T-helper 2 cell (primary cell): ENCODE measurements at places on chromosomes 7 and 10.
A peak's percentile ranks its signal among the peaks of the same experiment; 100 is the strongest.

- no peak for DNase-seq
Measured at GRCh38 chr10:30017556-30017955, 41.8 kb downstream of the JCAD start.

- DNase-seq, result no peak
Measured at GRCh38 chr10:102493771-102494170, 8.7 kb downstream of the ACTR1A start.

DNA sequence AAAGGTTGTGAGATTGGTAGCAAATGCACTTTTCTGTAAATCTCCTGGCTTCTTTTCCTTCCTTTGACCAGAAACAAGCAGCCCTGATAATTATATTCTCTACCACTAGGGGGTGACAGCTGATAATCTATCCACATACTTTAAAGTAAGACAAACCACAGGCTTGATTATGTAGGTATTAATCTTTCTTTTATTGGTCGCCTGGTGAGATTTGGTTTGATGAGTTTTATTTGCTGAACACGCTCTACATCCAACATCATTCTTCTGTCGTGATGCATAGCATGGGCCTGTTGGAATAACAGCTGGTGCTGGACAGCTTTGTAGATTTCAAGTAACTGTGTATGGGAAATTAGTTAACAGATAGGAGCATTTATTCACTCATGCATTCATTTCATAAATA, 63.5 kb downstream of the ZNF365 start:
- peak; percentile 59 for DNase-seq

- DNase-seq, result peak; percentile 45
Measured at GRCh38 chr7:6637544-6638229, 569 bp downstream of the ZNF316 start.

- DNase-seq, result no peak
Measured at GRCh38 chr7:79434867-79435266, 18.6 kb downstream of the MAGI2 start.

DNA sequence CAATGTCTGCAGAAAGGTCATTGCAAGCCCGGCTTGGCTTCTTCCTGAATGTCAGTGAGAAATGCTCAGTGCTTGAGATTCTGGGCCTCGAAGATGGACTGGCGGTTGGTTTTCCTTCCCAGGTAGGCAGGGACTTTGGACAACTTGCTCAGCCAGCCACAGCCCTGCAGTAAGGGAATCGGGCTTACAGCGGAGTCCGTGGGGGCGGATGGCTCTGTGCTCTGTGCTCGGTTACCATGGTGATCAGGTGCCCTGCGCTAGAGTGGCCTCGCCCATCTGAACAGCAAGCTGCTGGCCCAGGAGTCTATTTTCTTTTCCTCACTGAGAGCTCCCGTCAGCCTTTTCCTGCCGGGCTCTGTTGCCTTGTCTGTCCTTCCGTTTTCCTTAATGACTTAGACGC, 77.8 kb upstream of the SH2B2 start:
- no peak for DNase-seq

- no peak for DNase-seq
Measured at GRCh38 chr7:42065942-42066341, 171.1 kb downstream of the GLI3 start.

GRCh38 chr10:13308096-13308495, 8.2 kb upstream of the PHYH start:
- DNase-seq, result no peak

DNA sequence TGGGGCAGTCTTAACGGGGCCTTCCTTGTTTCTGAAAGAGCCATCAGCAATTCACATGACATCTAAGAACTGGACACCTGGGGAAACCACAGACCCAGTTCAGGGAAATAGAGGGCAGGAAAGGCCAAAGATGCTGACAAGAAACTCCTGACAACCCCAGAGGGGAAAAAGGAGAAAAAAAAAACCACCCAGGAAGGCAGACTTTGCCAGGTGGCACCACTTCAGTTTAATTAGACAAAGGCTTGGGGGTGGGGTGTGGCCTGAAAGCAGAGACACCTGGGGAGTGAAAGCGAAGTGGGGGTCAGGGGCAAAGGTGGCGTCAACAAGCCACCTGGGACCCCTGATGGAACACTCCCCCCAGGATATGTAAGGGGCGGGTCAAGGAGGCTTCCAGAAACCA, 53.6 kb downstream of the RAB11FIP2 start:
- no peak for DNase-seq

DNA sequence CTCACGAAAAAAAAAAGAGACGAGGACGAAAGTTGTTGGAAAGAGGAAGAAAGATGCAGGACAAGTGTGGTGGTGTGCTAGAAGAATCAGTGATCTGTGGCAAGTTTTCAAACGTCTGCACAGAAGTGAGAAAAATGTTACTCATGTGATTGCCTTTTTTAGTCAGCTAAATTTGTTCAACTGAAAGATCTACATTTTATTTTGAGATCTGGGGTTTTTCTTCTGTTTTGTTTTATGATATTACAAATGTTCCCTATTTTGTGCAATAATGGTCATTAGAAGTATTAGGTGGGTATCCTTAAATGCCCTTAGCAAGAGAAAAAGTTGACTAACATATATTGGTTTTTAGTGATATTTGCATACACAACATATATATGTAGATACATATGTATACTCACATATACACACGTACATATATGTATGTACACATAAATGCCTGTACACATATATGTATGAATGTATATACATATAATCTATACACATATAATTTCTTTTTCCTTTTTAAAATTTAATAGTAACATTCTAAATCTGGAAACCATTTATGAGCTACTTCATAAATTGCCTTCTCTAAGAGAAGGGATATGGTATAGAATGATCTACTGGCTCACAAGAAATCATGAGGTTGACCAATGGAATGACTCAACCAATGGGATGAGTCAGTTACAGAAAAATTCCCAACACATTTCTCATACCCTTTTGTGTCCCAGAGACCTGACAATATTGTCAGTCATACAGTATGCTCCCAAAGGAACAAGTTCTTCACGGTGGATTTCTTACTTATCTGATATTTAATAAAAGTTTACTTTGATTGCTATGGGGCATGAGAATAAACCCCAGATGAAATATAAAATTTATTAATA, 38.4 kb downstream of the SLC39A12 start:
- no peak for DNase-seq

DNA sequence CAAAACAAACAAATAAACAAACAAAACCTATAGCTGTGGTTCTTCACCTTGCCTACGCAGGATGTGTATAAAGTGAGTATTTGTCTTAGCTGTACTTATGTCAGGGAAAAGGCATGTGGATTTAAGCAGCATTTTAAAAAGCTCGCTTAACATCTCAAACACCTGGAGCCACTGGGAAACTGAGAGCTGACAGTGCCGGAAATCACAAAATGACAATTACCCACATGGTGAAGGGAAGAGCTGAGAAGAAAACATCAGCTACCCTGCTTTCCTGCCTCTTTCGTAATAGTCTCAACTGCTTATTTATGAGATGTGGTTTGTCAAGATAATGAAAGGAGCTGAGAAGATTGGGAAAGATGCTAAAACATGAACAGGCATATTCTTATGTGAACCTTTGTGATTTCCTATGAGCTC, 31.1 kb upstream of the MSMB start:
- no peak for DNase-seq

DNA sequence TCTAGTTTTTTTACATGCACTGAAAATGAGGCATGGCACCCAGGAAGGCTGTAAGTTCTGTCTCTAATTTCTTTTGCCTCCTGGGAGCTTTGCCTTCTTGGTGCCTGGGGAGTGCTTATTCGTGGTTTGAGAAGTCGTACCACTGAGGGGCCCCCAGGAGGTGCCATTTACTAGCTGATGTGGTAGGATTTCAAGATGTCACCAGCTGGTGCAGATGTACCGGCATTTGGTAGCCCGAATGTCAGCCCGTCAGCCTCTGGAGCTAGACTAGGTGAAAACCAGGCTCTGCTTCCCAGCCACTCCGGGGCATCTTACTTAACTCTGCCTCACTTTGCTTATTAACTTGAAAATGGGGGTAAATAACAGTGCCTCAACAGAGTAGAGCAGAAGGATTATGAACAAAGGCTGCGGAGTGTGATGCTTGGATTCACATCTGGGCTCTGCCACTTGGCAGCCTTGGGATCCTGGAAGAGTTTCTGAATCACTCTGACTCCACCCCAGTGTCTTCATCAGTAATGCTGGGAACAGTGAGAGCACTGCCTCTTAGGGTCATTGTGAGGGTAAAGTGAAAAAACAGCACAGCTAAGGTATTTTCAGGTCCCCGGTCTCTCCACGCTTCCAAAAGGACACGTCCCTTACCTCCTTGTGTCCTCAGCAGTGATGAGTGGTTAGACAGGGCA, 31.4 kb upstream of the BTBD16 start:
- DNase-seq, result no peak

GRCh38 chr10:3323865-3324498, 151.4 kb upstream of the PITRM1 start:
- no peak for DNase-seq

DNA sequence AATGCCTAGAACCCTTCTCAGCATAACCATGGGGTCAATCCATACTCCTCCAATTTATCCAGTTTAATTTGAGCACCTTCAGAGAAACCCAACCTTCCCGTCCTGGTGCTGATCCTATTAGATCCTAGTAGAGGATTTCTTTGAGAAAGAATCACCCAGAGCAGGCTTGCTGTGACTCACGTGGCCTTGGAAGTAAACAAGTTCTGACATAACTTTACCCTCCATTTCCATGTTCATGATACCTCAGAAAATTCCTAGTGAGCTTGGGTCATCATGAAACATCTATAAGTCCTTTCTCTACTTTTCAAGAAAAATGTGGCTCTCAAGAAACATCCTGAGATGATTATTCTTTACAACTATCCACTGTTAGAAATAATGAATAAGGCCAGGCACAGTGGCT, 71.7 kb downstream of the PRLHR start:
- DNase-seq, result no peak

DNA sequence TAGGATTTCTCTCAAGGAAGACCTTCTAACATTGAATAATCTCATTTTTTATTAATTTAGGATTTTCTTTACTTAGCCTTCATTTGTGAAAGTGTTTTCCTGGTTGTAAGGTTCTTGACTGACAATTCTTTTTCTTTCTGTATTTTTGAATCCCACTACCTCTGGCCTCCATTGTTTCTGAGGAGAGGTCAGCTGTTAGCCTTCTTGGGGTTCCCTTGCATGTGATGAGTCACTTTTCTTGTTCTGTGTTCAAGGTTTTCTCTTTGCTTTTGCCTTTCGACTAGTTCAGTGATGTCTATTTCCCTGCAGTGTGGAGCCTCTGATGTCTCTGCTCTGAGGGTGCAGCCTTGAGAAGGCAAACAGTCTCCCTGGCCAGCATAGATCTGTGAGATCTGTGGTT, 304.1 kb upstream of the ZNF32 start:
- no peak for DNase-seq

DNA sequence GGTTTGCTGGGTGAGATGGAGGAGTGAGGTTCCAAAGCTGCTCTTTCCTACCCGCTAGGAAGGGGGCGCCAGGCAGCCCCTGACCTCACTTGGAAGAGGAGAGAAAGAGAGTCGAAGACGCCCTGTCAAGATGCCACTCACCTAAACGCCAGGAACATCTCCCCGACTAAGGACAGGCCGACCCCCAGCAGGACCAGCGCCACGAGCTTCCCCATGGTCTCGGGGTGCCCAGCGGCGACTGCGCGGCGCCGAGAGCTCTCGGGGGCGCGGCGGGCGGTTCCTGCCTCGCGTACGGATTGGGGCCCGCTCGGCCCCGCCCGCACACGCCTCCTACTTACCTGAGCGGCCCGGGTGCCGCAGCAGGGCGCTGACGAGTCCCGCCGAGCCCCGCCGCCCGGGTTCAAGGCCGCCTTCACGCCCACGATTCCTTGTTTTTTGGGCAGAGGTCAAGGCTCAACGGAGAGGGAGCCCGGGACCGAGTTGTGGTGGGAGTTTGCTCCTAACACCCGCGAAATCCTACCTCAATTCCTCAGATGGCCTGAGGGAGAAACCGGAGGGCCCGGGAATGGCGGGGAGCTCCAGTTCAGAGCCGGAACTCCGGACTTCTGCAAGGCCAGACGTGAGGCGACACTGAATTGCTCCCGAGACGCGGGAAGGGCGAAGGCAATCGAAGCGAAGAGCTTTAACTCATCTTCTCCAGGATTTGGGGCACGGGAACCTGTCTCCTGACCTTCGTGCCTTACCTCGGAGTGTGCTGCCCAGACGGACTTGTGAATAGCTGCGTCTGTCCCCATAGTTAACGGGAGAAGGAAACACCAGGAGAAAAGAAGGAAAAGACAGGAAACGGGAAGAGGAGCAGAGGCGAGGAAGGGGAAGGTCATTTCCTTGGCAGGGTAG, at the start of gene PON3:
TSS of gene PON3 (minus strand) at position 240 of the 897 bp plus-strand sequence. CDS start at position 215, 25 bp downstream.
- no peak for DNase-seq

GRCh38 chr10:97234400-97234799, 48.6 kb upstream of the SLIT1 start:
- DNase-seq, result no peak

GRCh38 chr7:141280100-141280499, 206.2 kb downstream of the TMEM178B start:
- DNase-seq, result no peak

DNA sequence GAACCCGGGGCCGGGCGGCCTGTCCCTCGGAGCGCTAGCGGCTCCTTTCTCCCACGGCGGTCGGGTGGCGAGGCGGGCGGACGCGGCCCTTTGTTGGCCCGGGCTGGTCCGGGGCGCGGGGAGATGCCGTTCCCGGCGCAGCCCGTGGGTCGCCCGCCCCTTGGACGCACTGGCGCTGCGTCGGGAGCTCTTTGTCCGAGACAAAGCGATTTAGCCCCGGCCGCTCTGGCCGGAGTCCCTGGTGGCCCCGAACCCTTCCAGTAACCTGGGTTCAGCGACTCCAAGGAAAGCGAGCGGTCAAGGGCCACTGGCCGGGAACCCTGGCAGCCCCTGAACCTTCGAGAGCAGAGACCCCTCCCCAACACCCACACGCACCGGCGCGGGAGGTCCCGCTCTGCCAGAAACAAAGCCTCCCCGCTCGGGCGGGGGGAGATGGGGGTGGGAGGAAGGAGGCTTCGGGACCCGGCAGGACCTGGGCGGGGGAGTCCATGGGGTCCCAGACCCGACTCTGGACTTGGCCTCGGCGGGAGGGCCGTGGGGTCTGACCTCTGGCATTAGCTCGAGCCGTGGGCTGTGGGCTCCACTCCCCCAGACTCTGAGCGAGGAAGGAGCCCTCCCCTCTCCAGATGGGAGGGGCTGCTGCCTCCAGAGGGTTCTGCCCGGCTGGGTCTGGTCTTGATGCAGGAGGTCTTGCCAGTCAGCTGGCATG, 836 bp downstream of the DPYSL4 start:
- DNase-seq, result no peak

GRCh38 chr7:47331179-47331565, 250.7 kb downstream of the TNS3 start:
- no peak for DNase-seq

DNA sequence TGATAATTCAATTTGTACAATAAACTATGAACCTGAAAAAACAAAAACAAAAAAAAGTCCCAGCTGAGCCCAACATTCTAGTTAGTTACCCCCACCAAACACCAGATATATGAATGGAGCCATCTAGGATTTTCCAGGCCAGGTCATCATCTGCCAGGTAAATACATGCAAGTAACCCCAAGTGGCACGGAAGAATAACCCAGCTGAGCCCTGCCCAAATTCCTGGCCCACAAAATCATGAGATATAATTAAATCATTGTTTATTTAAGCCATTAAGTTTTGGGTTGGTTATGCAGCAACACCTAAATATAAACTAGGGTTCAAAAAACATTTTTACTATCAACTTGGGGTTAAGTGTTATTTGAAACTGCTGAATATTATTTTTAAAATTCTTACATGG, 19.0 kb downstream of the PARD3 start:
- DNase-seq, result no peak
